ENCODE measurements at places on chromosomes 6 and 20.

- DNase-seq, result no peak
Measured at GRCh38 chr6:43077981-43078511, 1.9 kb downstream of the PTK7 start.

- no peak for DNase-seq
Measured at GRCh38 chr6:3422435-3423070, 34.3 kb downstream of the SLC22A23 start.

- DNase-seq, result no peak
Measured at GRCh38 chr6:1267057-1267732, 44.7 kb upstream of the FOXQ1 start.

GRCh38 chr20:53847837-53848170 is 222.6 kb downstream of the BCAS1 start:
- no peak for DNase-seq

DNA sequence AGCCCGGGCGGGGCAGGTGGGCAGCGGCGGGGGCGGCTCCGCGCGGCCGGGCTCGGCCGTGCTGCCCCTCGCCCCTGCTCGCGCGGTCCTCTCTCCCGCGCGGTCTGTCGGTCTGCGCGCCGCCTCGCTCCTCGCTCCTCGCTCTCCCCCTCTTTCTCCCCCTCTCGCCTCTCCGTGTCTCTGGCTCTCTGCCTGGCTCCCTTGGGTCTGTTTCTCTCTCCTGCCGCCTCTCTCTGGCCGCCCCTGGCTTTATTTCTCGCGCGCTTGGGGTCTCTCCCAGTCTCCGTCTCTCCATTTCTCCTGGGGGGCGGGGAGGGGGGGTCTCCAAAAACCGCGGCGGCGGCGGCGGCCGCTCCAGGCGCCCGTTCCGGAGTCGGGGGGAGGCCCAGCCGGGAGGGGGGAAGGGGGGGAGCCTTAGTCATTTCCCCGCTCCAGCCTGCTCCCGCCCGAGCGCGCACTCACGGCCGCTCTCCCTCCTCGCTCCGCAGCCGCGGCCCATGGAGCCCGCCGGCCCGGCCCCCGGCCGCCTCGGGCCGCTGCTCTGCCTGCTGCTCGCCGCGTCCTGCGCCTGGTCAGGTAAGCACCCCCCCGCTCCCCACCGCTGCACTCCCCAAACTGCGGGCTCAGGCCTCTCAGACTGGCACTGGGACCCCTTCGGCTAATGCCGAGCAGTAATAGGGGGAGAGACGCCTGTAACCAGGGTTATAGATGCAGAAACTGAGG is at the start of gene SIRPA:
TSS of gene SIRPA (plus strand) at position 457 of the 723 bp plus-strand sequence. CDS start at position 498, 41 bp downstream.
- DNase-seq, result no peak

DNA sequence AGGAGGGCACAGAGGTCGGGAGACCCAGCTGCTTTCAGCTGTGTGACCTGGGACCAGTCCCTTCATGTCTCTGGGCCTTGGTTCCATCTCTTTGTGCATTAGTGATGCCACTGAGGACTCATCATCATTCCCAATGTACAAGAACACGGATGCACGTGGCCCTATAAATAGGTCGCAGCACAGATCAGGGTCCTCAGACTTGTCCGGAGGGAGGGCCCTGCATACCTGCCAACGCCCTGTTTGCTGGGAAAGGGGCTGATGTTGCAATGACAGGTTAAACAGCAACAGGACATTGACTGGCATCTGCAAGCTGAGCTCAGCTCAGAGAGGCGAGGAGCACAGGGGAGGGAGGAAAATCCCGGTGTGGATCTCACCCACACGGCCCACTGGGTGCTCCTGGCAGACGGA is 21.8 kb downstream of the TGM2 start:
- no peak for DNase-seq

DNA sequence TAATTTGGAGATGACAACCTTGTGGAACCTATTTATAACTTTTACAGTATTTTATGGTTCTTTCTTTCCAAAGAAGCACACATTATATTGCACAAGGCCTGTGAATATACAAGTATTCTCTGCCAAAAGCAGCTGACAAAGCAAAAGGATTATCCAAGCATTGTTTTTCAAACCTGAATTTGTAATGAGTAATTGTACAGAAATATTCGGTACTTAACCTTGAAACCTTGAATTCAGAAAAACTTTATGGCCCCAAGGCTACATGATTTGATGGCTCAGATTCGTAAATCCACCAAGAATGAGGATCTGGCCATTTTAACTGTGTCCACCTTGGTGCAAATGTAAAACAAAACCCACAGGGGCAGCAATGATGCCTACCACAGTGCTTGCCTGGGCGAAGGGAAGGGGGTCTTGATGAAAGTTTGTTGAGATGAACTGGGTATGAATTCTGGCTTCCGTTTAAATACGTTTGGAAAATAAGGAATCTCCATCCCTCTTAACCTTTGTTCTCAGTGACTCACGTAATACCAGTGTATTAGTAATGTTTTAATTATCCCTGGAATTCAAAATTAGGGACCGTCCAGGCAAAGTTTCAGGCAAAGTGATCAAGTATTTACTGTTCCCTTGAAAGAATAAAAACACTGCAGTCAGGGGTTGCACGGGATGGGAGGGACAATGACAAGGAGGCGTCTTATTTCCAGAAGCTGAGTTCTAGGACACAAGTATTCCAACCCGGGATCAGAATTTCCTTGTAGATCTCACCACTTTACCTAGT is 2.7 kb upstream of the RBM24 start:
- no peak for DNase-seq

DNA sequence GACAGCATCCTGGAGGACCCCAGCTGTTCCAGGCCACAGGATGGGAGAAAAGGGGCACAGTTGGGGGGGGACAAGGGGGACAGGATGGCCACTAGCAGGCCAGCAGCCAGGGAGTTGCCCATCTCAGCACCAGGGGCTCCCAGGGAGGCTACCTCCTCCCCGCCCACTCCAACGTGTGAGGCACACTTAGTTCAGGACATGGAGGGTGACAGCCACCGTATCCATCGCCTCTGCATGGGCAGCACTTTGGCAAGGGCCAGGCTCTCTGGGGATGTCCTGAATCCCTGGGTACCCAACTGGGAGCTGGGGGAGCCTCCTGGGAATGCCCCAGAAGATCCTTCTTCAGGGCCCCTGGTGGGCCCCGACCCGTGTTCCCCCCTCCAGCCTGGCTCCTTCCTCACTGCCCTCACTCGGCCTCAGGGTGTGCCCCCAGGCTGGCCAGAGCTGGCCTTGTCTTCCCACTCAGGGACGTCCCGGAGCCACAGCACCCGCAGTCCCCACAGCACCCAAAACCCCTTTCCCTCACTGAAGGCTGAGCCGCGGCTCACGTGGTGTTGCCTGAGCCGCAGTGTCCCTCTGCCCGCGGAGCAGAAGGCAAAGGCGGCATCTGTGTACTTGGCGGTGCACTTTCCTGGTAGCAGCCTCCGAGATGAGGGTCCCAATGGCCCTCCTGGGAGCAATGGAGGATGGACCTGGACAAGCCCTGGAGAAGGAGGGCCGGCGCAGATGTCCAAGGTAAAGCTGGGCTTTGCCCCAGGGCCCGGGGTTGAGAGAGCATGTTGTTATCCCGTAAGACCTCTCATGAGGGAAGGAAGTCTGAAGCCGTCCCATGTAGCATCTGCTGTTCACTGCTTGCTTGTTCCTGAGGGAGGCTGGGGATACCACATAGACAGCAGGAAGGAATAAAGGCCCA is 30.7 kb downstream of the ZNF831 start:
- no peak for DNase-seq

DNA sequence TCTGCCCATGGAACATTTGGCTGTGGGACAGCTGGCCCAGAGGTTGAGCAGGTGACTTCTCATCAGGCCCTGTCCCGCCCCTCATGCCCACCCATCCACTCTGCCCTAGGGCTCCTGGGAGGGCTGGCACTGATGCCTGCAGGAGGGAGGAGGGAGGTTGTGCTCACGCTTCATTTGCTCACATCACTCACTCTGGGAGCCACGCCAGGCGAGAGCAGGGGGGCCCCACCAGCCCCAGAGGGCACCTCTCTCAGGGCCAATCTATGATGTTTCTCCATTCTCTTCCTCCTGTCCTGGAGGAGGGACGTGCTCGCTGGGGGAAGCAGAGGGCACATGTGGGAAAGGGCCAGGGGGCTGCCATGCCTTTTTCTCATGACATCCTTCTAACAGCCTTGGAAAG is 10.9 kb upstream of the GLP1R start:
- no peak for DNase-seq

- DNase-seq, result no peak
Measured at GRCh38 chr6:134974370-134974769, 24.5 kb upstream of the ALDH8A1 start.

GRCh38 chr6:34872332-34872731 is 15.5 kb downstream of the TAF11 start:
- no peak for DNase-seq

- DNase-seq, result no peak
Measured at GRCh38 chr20:21004386-21005076, 101.6 kb downstream of the LINC00237 start.

DNA sequence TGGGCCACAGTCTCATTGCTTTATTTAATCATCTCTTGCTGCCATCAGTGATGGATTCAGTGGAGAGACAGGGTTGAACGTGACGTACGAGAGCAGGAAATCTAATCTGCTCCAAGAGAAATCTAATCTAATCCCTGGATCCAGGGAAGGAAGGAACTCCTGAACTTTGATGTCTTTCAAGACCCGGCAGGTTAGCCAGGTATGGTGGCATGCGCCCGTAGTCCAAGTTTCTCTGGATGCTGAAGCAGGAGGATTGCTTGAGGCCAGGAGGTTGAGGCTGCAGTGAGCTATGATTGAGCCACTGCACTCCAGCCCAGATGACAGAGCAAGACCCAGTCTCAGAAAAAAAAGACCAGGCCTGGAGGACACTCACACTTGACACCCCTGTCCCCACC is 11.4 kb upstream of the PGC start:
- DNase-seq, result no peak

- DNase-seq, result no peak
Measured at GRCh38 chr20:23023621-23024177, 11.4 kb upstream of the SSTR4 start.

DNA sequence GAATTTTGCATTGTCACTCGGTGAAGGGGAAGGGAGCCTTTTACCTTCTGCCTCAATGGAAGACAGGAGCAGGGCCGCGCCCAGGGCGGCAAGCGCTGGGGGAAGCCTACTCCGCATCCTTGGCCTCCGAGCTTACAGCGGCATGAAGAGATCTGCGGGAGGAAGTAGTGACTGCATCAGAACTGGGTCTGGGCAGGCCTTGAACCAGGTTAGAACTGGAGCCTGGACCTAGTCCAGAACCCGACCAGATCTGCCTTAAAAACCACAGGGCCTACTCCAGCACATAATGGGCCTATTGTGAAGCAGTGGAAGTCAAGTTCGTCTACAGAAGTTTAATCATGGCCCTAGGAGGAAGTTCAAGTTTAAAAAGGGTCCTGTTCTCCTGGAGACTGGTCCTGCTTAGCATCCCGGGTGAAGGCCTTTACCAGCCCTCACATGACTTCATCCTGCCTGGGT is 3.1 kb downstream of the COL12A1 start:
- DNase-seq, result no peak

DNA sequence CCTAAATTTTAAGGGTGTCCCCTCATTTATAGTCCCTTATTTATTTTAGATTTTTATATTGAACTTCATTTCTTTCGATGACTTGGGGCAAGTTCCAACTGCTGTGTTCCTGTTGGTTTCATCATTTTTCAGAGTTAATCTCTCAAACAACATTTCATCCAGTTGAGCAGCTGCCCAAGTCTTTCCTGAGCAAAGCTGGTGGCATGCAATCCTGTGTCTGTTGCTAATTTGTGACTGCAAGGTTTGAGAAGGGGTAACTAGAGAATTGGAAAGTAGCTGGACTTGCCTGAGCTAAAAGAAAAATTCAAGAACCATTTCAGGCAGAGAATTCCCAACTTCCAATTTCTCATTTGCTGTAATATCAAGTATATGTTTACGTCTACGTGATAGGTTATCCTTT is 881.5 kb upstream of the SLC35B3 start:
- DNase-seq, result no peak

- DNase-seq, result no peak
Measured at GRCh38 chr20:47999166-47999565, 213.9 kb upstream of the SULF2 start.

DNA sequence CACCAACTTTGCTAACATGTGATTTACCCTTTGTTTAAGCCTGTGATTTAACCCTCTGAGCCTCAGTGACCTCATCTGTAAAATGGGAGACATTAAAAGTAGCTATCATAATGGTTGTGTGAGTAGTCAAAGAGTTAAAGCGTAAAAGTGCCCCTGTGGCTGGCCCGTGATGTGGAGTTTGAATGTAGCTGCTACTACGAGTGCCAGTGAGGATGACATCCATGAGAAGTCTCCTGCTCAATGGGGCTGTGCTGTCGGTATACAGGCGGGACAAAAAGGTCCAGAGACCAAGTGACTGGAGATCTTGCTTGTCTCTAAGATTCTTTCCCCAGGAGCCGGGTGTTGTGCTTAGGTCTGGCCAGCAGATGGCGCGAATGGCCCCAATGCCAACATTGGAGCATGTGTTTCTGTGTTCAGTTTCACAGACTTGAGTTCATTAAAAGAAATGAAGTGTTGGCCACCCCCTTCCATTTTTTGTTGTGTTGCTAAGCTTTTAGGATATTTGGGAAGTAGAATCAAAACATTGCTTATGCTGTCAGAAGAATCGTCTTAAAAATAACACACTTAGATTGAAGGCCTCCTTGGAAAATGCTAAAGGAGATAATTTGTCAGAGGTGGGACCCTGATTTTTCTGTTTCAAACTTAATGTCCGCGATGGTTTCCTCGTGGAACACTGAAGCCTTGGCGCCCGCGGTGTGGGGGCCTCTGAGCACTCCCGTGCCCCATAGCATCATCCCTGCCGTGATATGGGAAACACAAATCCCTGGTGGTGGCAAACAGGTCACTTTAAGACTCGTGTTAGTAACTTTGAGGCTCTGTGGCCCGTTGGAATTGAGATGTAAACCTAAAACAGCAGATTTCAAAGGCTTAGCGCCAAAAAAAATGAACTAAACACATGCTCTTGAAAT is 9.3 kb upstream of the RBM38 start:
- DNase-seq, result peak; percentile 83

- DNase-seq, result peak; percentile 61
Measured at GRCh38 chr6:166957087-166957804, 896 bp upstream of the RNASET2 start.

DNA sequence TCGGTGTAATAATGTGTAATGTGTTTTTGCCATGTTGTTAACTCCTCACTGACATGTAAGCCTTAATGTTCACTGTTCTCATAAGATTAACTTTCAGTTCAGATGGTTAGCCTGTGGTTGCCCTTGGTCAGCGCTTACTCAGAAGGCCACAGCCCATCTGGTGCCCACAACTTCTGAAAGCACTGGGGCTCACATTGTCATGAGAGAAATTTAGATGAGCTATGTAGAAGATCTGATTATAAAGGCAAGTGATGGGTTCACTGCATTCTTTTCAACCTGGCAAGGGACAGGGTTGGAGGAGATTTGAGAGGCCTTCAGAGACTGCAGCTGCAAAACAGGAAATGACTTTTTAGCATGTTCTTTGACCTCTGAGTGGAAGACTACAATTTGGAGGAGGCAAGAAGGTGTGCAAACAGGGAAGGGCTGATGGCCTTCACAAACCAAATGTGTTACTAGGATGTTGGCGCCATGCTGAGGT is 242.3 kb upstream of the SUPT3H start:
- DNase-seq, result peak; percentile 52

- no peak for DNase-seq
Measured at GRCh38 chr6:129619579-129620233, 90.3 kb downstream of the ARHGAP18 start.

DNA sequence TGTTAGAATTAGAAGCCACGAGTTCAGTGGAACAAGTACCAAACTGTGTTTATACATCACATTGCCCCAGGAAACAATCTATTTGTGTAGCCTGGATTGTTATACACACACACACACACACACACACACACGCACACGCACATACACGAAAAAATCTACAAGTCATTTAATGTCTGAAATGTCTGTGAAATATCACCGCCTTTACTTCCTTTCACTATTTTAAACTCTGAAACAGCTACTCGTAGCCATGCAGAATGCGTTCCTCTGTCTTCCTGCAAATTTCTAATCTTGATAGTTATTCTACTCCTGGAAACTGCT is 84.4 kb upstream of the SCAF8 start:
- no peak for DNase-seq
